ENCODE measurements at places on chromosomes 3 and 15. TPM values are rescaled to one million over a fixed set of nuclear protein-coding genes. Genes with fewer than 3 reads are reported as not detected.
A peak's percentile ranks its signal among the peaks of the same experiment; 100 is the strongest.

GRCh38 chr3:24437326-24437725 lies 57.3 kb downstream of the THRB start:
- no peak for DNase-seq

- DNase-seq = peak; percentile 66
Observed at GRCh38 chr3:63343674-63344073, 65.6 kb downstream of the SYNPR start.

DNA sequence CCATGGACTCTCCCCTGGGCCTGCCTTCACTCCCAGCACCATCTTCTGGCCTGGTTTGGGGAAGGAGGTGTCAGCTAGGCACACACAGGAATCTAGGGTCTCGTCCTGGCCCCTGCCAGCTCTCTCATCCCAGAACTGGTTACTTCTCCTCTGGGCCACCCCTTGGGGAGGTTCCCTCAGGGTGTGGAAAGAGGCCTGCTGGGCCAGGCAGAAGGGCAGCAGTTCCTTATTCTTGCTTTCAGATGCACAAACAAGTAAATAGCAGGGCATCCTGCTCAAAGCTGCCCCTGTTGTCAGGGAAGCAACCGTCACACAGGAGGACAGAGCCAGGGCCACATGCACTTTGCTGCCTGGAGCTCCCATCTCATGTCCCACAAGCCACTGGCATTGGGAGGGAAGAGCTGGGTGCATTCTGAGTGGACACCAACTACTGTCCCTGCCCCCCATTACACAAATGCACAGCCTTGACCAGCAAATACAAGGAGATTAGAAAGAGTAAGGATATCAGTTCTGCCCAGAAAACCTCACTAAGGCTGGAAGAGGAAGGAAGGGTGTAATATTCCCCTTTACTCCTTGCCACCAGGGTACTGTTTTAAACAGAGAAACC lies 108.8 kb upstream of the HACD2 start:
- DNase-seq = no peak

- peak; percentile 78 for DNase-seq
Observed at GRCh38 chr3:27312044-27312668, 57.0 kb downstream of the NEK10 start.

GRCh38 chr15:92082006-92082843 lies 228.7 kb downstream of the SLCO3A1 start:
- DNase-seq = peak; percentile 58

GRCh38 chr3:186705882-186706780 lies 11.0 kb upstream of the KNG1 start:
- no peak for DNase-seq

GRCh38 chr3:126081618-126082361 lies 2.1 kb downstream of the SLC41A3 start:
- peak; percentile 9 for DNase-seq

DNA sequence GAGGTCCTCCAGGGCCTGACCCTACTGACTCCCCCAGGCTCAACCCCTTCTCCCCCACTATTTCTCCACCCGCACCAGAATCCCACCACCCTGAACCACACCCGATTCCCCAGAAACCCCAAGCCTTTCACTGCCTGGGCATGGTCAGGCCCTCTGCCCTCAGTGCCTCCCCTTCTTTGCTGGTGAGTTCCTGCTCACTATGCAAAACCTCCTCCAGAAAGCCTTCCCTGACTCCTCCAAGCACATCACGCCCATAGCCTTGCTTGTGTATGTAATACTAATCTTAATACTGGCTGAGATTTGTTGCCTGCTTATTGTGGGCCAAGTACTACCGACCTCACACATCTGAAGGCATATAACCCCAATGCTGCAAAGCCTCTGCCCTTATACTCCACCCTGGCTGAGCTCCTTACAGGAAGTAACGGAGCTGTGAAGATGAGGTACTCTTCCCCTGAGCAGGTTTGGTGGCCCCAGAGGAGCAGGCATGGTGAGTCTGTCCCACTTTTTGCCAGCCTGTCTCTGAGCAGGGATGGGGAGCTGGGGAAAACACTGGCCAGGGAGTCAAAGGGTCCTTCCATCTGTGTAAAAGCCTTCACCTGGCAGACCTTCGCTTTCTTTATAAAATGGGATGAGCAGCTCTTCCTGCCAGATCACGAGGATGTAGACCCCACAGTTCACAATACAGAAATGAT lies 9.5 kb downstream of the RAB6B start:
- DNase-seq = no peak

DNA sequence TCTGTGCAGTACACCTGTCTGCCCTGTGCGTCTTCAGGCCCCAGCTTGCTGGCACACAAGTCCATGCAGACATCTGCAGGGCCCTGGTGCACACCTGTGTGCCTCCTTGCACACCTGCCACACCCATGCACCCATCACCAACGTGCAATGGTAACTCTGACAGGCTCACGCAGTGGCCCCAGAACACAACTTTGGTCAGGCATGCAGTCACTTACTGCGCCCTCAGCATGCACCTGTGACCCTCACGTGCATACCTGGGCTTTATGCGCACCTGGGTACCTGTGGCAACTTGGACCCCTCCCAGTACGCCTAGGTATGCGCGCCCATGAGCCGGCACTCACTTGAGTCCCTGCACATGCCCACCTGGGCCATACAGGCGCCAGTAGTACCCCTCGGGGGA lies 1.7 kb downstream of the PLXND1 start:
- DNase-seq = no peak

GRCh38 chr3:126907557-126907956 lies 75.4 kb upstream of the PLXNA1 start:
- no peak for DNase-seq

DNA sequence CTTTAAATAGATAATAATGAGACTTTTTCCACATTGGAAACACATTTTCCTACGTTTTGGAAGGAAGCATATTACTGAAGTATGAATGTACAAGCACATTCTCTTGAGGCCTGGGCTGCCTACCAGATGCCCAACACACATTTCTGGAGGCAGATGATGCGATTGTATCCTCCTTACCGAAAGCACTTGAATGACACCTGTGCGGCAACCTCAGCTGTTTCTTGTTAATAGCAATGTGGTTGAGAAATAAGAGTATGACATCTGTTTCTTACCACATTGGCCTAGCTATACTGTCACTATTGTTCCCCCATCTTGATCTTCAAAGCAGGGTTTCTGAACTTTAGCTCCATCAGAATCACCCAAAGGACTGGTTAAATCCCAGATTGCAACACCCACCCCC lies 84.8 kb downstream of the ARPP21 start:
- DNase-seq = no peak

- DNase-seq = no peak
Observed at GRCh38 chr3:40387001-40387894, at the start of gene ENTPD3. TSS of gene ENTPD3 (plus strand) at chr3:40387184. CDS start at chr3:40388058, 874 bp downstream.

DNA sequence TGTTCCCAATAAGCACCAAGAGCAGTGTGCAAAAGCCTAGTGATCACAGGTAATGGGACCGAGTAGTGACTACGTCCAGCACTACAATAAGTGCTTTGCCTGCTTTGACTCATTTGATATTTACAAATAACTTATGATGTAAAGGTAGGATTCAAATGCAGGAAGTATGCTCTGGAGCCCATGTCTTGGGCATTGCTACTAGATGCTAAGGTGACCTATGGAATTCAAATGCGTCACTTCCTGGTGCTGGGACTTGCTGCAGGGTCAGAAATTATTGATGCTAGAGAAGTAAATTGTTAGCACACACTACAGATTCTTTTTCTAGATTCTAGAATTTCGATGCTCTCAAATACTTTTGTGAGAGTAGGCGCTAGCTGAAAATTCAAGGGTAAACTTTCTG lies 101.2 kb upstream of the TSC22D2 start:
- no peak for DNase-seq

- DNase-seq = no peak
Observed at GRCh38 chr3:150324788-150325187, 83.3 kb upstream of the TSC22D2 start.

DNA sequence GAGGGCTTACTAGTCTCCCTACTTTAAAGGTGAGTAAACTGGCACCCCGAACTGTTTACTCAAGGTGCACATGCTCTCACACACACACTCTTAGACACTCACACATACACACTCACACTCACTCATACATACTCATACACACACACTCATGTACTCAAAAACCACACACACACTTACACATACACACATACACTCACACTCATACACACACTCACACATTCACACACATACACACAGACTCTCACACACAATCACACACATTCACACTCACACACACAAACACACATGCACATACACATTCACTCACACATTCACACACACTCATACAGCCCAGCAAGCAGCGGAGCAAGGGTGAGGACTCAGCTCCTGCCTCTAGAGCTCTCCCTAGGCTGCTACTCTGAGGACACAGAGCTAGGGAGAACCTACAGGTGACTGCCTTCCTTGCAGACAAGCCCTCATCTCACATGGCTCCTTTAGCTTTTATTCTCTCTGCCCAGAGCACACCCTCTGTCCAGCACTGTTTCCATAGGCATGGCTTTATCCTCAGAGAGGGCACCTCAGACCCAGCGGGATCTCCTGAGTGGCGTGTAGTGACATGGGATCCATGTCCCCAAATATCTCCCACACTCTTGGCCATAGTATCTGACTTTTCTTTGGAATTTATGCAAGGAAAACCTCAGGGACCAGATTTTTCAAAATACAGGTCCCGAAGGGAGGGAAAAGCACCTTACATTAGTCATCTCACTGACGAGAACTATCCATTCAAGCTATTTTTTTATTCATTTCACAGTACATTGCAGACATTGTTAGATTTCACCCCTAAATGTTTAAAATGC lies 26.2 kb upstream of the ATG7 start:
- peak; percentile 12 for DNase-seq

C3orf70 gene
- total RNA-seq = 0.08 TPM

ZNF860 gene
- 0.53 TPM for total RNA-seq

DNA sequence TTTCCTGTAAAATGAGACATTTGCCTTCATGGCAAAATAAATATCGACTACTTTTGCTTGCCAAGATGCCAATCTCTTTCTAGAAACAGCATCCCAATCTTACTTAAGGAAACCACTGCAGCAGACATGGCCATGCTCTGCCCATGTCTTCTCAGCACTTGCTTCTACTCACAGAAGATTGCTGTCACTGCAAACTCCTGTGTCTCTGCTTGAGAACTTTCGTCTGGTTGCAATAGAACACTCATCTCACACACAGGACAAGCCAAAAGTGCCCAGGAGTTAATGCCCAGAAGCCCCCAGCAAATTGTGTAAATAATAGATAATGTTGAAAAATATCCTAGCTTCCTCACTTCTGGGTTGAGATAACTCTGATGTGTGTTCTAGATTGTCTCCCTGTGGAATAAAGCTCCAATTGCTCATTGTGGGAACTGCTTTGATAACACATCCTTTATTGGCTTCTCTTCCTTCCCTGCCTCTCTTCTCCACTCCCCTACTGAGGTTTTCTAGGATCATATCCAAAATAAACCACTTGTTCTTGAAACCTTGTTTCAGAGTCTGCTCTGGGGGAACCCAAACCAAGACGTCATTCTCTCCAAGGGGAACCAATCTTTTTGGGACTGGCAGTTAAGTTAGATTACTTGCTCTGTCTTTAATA lies 156.3 kb upstream of the STRIT1 start:
- DNase-seq = no peak

GRCh38 chr3:51988286-51989146 lies 5.2 kb downstream of the ACY1 start:
- DNase-seq = no peak

LMAN1L gene
- not detected for total RNA-seq

- peak; percentile 83 for DNase-seq
Observed at GRCh38 chr15:39624806-39625205, 43.9 kb downstream of the THBS1 start.

DNA sequence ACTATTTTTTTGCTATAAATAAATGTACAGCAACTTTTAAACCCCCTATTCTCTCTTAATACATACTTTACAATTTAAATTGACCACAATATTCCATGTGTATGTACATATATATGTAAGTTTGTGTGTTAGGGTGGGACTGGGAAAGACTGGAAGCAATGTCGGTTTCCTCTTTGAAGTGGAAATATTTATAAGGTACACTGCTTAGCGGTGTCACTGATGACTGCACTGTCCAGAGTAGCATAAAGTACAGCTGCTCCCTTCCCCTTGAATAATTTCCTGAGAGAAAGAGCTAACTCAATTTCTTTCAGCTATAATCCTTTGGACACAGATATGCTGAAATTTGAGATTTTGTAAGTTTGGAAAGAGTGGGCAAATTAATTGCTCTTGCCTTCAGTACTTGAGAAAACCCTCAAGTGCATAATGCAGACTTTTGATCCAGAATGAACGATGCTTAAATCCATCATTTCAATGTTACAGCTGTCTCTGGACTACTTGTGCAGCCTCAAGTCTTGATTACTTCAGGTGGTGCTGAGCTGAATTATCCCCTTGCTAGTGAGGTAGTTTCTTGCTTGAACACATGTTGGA lies 267.0 kb upstream of the CFAP20DC start:
- no peak for DNase-seq

- DNase-seq = no peak
Observed at GRCh38 chr15:54605556-54605955, 591.2 kb downstream of the RSL24D1 start.

GRCh38 chr3:143697975-143698374 lies 150.3 kb downstream of the SLC9A9 start:
- no peak for DNase-seq

DNA sequence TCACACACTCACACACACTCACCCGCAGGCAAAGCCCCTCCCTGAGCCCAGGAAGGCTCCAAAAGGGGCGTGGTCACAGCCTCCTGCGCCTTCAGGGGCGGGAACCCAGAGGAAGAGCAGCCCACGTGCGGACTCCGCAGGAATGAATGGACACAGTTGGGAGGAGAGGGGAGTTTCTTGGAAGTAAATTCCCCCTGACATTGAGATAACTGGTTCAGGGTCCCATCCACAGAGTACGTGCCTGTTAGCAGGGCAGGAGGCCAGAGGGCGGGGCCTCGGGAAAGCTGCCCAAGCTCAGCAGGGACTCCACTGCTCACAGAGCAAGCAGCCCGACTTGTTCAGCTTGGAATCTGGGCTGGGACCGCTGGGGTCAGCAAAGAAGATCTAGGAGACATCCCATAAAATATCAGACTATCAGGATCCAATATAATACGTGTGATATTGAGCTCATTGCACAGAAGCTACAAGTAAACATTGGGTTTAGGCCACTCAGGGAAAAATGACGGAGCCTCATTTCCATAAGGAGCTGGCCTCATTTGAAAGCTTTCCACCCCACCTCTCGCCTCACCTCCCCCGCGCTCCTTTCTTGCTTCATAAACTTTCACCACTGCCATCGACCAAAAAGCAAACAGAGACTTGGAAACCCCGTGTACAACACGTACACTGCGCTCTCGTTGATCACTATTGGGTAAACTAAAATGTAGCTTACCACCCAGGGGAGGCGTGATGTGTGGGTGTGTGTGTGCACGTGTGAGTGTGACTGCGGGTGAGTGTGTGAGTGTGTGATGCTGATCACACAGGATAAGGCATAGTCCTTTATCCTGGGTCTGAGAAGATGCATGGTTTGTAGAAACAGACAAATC lies 36.0 kb downstream of the TM2D3 start:
- no peak for DNase-seq
